ENCODE measurements at places on chromosomes 4 and X.

DNA sequence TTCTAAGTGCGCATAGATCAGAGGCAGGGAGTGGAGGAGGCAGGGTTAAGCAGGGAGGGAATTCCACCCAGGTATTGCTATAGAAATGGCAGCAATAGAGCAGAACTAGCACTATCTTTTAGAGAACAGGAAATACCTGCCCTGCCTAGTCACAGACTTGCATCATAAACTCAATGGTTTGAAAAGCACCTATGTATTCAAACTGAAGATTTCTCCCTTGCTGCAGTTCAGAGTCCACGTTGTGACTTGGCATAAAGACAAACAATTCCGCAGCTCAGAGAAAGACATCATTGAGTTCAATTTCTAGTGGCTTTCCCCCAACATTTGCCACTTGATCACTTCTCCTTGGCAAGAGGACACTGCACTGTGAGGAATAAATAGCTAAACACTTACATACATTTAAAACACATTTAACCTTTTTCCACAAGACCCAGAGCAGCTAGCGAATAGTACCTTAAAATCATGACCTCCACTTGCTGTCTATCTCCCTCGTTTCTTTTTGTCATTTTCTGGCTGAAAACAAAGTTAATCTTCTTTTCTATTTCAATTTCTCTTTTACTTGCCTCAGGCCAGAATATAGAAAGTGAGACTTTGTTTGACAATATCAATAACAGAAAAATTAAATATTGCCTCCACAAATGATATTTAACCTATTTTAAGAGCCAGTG, 42.4 kb downstream of the SLC7A11 start:
- DNase-seq = no peak

DNA sequence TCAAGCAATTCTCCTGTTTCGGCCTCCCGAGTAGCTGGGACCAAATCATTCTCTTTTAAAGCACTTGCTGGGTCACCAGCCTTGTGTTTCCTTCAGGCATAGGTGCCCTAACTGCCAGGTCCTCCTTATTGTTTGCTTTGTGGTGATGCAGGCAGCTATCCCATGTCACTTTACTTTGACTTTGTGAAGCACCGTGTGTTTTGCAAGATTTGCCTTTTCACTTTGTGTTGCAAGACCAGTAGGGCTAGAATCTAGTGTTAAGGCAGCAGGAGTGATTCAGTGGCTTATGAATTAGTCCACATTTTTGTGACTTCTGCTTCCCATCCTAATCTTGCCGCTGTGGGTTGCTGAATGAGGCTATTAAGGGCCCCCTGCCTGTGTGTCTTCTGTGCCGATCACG, 20.2 kb downstream of the SYAP1 start:
- DNase-seq = peak; percentile 15

GRCh38 chrX:31181377-31182000, 109.6 kb upstream of the FTHL17 start:
- no peak for DNase-seq

DNA sequence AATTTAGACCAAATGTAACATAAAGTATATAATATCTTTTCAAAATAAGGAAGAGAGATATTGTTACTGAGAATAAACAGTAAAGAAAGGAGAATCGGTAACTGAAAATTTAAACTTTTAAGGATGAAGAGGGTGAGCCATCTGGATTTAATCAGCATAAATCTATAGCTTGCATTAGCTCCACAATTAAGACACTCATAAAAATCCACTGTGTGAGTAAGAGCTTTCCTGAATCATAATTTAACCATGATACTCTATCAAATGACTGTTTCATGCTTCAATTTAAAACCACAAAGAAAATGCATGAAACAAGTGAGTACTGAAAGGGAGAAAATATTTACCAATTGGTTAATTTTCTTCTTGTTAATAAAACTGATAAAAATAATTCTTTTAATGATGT, 951.5 kb upstream of the SLIT2 start:
- DNase-seq = no peak

GRCh38 chr4:41379230-41379629, 122.5 kb downstream of the UCHL1 start:
- DNase-seq = no peak

DNA sequence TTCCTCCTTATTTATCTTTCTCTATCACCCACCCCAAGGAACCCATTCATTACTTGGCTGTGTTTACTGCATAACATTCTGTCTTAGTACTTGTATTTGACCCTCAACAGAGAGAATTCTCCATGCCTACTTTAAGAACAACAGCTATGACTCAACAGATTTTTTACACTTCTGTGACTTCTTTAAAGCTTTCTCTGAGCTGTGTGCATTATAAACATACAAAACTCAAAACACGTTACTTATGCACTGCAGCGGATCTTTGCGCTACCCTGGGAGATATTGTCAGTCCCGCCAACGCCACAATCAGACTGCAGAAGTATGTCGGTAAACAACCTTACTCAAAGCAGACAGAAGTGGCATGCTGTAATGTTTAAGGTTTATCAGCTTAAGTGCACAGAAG, 35.1 kb downstream of the PRKX start:
- peak; percentile 41 for DNase-seq

DNA sequence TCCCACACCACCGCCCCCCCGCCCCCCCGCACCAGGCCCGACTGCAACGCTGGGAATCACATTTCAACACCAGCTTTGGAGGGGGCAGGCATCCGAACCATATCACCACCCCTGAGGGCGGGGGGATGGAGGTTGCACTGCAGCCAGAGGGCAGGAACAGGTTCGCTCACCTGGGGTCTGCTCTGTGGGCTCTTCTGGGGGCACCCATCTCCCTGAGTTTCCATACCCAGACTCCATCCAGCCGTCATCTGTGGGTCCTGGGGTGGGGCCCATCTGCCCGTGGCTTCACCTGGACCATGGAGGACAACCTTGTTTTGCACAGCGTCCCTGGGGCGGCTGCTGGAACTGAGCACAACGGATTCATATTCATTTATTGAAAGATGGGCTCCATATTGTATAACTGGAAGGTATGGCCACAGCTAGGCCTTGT, 6.9 kb downstream of the PSAPL1 start:
- DNase-seq = no peak

- no peak for DNase-seq
Observed at GRCh38 chrX:133265331-133265730, 47.2 kb upstream of the TFDP3 start.

DNA sequence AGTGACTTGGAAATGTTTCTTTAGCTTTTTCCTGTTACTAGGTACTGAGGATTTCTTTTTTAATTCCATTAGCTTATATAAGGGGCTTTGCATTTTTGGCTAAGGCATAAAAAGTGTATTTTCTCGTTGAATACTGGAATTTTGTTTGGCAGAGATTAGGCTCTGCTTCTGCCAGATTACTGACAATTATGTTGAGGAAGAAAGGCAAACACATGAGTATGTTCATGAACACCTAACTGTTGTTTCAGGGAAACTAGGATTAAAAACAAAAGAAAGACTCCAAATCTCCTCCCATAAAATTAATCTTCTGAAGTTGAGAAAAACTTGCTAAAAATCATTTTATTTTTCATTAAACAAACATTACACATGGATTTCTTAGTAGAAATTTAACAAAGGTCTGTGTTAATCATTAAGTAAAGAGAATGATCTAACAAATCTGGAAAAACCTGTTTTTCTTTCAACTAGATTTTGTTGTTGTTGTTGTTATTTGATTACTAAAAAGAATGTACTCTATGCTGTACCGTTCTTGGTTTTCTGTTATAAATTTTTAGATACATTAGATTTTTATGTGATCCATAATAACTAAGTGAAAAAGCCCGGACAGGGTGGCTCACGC, 43.3 kb upstream of the STAG2 start:
- DNase-seq = no peak

GRCh38 chr4:179447308-179447707, 2005.1 kb upstream of the AGA start:
- DNase-seq = no peak

GRCh38 chrX:70552130-70552704, 107.6 kb downstream of the DLG3 start:
- DNase-seq = peak; percentile 3

- no peak for DNase-seq
Observed at GRCh38 chr4:164648151-164648848, 105.6 kb upstream of the SMIM31 start.

DNA sequence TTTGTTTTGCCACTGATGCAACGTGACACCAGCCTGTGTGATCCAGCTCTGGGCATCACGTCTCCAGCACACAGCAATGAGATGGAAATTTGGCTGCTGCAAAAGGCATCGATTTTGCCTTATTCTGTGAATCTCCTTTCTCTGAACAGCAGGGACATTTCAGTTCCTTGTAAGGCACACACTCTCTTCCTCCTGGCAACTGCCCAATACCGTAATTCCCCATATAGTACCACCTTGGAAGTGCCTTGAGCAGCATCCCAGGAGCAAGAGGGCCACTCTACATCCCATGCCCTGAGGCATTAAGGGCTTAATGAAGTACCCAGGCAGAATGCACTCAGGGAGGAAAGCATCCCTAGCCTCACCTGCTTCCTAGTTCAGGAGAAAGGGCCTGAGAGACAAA, 10.5 kb upstream of the MAMLD1 start:
- DNase-seq = peak; percentile 42

- DNase-seq = peak; percentile 59
Observed at GRCh38 chr4:104901438-104901837, 245.2 kb upstream of the TET2 start.

- peak; percentile 57 for DNase-seq
Observed at GRCh38 chr4:20395160-20395773, 143.6 kb downstream of the SLIT2 start.

DNA sequence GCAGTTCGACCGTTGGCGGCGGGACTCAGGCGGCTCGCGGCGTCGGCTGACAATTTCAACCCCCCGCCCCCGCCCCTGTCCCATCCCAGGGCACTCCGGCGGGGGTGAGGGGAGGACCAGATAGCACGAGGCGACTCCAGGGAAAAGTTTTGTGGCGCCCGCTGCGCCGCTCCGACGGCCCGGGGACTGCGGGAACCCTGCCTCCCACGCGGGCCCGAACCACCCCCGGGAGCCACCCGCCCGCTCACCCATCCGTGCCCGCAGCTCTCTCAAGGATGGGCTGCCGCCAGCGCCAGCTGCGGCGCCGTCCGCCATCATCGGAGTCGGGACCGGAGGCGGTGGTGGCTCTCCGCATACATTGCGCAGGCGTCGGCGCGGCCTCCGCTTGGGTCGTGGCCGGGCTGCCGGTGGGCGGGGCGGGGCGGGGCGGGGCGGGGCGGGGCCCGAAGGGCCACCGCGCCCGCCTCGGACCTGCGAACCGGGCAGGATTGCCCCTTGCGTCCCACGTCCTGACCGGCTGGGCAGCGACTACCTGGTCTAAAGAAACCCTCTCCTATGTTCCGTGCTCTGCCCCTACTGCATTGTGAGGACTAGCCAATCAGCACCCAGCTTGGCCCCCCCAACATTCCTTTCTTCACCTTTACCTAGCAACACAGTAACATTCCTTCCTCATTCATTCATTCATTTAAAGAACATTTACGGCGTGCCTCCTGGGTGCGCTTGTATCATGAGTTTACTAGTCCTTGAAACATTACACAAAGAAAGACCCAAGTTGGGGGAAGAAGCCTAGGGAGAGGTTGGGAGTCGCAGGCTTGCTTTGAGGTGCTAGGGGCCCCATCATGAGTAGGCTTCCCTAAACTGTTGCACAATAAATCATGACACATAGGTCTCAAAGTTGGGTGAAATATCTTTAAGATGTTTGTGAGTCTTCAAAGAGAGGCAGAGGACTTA, at the start of gene MAP7D3:
Gene MAP7D3, minus strand, starts transcription at position 360 of the 951 bp plus-strand sequence. Its CDS starts 42 bp downstream, at position 318.
- DNase-seq = peak; percentile 80

DNA sequence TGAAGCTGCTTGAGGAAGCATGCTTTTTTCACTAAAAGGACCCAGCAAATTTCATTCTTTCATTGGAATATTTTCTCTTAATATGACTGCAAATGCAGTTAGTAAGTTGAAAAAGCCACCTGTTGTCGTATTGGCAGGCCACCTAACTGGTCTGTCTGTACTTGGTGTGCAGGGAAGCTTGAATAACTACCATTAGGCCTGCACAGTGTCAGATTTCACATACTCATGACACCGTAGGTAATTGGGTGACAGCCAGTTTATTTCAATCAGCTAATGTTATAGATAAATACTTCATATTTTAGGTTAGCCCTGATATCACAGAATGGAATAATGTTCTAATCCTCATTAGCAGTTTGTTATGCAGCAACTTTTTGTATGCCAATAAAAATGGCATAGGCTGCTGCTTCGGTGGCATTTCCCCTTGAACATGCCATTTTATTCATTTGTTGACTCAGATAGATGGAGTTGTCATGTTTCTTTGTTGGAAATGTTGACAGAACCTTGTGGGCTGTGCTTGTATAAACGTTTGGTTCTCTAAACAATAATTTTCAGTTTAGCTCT, 173.7 kb downstream of the RPA4 start:
- no peak for DNase-seq

- no peak for DNase-seq
Observed at GRCh38 chr4:106670976-106671375, 302.4 kb upstream of the GIMD1 start.

DNA sequence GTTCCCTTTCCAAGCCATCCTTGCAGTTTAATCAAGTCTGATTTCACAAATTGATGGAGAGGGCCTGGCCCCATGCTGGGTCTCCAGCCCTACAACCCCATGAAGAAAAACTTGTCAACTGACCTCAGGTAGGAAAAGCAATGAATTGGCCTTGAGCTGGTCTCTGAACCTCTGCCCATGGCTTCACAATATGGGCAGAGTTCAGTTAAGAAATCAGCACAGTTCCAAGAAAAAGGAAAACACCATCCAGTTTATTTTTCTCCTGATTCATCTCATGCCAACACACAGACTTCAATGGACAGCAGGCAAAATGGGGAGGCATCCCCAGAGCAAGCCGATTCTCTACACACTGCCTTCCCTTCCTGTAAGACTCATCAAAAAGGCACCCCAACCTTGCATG, 3.3 kb downstream of the RIPPLY1 start:
- no peak for DNase-seq

DNA sequence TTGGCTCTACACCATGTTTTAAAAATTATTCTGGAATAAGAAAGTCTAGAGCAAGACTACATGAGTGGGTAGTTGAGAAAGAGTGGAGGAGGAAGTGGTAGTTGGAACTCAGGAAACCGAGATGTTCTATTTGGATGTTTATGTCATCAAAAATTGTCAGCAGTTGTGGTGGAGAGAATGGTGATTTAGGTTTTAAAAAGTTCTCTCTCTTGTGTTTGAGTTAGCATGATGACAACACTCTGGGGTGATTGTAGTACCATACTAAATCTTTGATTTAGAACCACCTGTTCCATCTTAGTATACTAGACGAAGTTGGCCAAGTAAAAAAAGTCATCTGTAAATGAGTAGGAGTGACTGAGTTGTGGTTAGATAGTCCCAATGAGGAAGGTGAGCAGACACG, 40.7 kb downstream of the KLHL2 start:
- peak; percentile 16 for DNase-seq

GRCh38 chrX:68714856-68715255, 67.4 kb downstream of the STARD8 start:
- no peak for DNase-seq

- no peak for DNase-seq
Observed at GRCh38 chr4:93182722-93183121, 645.8 kb upstream of the ATOH1 start.

- DNase-seq = no peak
Observed at GRCh38 chr4:145531223-145531622, 49.6 kb downstream of the SMAD1 start.

GRCh38 chr4:56026596-56026995, 77.9 kb downstream of the CEP135 start:
- DNase-seq = no peak
